ENCODE measurements at places on chromosomes 1 and 21. TPM values are rescaled to one million over a fixed set of nuclear protein-coding genes. Genes with fewer than 3 reads are reported as not detected.
A peak's percentile ranks its signal among the peaks of the same experiment; 100 is the strongest.

DNA sequence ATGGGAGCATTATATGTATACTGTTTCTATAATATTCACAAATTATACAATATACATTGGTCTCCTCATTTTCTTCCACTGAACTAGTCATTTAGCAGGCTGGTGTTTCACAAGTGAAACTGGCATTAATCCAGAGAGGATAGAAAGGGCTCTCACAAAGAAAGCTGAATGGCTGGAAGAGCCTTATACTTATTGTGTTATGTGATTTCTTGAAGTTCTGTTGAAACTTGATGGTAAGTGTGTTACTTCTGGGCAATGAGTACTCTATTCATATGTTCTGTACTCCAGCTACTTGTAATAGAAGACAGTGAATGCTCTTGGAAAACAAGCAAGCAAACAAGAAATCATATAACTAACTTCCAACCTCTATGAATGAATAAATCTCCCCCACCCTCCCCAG, 14.9 kb downstream of the STX12 start:
- DNase-seq: no peak

DNA sequence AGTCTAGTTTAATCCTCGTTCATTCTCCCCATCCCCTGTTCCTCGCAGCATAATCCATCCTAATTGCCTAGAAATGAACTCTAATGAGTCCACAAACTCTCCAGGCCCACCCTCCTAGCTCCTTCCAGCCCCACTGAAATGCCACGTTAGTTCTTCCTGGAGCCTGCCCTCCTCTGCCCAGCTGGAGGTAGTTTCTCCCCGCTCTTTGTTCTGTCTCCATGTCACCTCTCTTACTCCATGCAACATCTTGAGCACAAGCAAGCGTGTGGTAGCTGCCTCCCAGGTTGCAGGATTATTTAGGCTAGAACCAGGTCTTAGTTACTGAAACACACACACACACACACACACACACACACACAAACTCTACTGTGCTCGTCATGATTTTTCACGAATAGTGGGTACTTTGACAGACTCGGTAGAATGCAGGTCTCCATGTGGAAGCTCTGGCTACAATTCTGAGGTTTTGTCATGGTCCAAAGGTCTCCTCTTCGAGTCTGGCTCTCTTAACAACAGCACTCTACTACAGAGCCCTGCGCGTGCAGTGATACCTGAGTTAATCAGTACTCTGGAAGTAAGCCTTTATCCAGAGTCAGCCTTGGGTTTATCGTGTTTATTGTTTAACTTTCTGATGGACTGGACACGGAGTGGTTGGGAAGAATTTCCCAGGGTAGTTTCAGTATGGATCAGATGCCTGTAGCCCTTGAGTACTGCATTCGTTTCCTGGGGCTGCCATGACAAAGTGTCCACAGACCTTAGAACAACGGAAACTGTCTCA, 27.5 kb downstream of the HUNK start:
- DNase-seq: no peak

DNA sequence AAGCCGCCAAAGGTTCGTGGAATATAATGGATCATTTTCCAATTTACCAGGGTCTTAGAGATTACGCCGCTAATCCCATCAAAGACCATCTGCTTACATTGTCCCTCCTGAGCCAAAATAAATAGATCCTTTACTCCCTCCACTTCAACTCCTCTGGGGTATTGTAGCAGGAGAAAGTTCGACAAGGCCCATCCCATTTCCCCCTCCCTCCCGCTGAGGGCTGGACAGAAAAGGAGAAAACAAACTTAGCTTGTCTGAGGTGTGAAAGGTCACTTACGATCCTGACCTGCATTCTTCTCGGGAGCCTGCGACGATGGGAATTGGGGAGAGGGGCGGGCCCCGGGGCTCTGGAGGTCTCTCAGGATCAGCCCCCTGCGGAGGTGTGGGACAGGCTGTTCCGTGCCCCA, 60.8 kb downstream of the MEF2D start:
- no peak for DNase-seq

- DNase-seq: no peak
Measured at GRCh38 chr1:18090636-18091035, 17.0 kb upstream of the IGSF21 start.

DNA sequence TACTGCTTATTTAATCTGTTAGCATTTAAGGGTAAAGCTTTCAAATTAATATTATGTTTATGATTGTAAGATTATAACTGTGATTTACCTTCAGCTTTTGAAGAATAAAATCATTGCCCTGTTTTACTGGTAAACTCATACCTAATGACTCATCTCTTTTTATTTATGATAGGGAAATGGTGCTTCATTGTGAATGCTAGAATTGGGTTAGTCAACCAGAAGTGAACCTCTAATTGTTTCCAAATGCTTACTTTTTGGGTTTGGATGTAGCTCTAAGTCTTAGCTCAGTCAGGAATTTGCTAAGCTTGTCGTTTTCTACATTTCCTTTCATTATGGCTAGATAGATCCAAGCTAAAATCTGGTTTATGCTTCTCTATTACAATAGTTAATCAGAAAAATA, 59.4 kb downstream of the SLC30A7 start:
- DNase-seq: no peak

GNG4 gene
- total RNA-seq: not detected

DNA sequence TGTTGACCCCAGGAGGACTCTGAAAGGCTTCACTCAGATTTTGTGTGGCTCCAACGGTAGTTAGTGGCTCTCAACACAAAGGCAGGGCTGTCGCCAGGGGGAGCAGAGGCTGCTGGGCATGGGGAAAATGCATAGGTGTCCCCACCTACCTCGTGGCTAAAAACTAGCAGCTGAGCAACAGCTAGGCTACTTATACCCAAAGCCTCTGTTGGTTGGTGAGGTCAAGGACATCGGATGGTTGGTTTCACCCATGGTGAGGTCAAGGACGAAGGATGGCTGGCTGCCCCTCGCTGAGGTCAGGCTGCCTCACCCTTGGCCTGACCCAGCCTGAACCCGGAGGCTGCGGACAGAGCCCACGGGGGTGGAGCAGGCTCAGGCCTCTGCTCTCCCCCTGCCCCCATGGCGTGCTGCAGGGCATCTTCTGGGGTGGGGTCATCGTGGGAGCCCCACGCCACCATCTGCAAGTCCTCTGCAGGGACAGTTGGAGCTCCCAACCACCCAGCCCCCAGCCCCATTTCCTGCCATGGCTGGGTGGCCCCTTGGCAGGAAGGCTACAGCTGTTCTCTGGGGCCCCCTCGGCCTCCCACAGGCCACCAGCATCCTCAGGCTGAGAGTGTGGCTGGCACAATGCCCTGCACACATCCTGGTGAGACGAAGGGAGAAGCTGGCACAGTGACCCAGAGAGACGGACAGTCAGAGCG, 8.5 kb upstream of the GNB1 start:
- DNase-seq: no peak

GRCh38 chr1:227066999-227067398, 126.9 kb downstream of the COQ8A start:
- no peak for DNase-seq

GRCh38 chr1:25944986-25945385, 38.8 kb upstream of the STMN1 start:
- DNase-seq: no peak

LCE2C gene
- total RNA-seq: not detected

DNA sequence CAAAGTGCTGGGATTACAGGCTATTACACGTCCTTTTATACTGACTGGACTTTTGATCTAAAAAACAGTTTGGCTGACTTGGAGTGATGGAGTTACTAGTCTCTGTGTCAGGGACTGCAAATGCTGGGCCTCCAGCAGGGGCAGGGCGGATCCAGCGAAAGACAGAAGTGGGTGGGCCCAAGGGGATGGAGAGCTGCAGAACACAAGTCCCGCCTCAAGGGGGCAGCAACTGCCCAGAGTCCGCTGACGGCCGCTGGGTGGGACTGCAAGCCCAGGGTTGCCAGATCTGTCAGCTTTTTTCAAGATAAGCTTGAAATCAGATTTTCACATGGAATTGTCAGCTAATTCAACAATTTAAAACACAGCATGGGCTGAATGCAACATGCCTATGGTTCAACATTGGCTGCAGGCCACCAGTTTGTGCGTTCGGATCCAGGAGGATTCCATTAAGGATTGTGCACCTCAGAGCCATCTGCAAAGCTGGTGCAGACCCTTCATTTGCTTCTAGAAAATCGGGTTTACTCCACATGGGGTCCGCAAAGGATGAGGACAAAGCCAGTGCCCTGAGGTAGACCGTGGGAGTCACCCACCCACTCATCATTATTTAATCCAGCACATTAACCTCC, 10.7 kb downstream of the STMN1 start:
- DNase-seq: peak; percentile 74

LCE3E gene
- not detected for total RNA-seq

DNA sequence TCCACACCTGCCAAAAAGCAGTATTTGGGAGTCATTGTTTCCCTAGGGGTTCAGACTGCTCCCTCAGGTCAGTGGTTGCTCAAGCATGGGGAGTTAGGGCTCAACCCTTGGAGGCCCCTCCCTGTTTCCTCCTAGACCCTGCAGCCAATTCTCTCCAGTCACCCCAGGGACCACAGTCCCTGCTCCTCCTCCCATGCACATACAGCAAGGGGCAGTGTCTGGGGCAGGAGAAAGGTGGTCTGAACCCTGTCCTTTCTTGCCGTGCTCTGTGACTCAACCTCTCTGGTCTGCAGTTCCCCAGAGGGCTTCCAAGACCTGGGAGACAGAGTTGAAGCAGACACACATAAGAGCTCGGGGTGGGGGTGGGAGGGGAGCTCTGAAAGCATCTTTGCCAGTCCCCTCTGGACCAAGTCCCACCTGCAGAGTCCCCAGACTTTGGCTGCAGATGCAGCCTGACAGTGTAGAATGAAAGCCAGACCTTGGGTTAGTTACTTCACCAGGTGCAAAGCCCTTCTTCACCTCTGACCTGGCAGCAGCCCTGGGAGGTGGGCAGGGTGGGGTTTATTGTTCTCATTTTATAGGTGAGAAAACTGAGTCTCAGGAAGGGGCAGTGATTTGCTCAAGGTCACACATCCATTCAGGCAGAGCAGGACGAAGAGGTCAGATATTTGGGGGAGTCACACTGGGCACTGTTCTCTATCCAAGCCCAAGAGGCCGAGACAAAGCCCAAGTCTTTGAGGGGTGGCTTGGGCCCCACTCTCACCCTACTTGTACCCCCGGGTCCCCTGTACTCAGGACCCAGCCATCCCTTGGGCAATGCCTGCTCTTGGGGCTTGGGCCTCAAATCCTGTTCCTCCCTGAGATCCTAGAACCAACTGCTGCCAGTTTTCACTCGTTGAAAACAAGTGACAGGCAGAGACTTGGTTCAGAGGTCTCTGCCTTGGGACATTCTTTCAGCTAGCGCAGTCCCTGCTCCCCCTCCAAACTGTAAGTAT, 748 bp downstream of the PDZK1IP1 start:
- DNase-seq: no peak

DNA sequence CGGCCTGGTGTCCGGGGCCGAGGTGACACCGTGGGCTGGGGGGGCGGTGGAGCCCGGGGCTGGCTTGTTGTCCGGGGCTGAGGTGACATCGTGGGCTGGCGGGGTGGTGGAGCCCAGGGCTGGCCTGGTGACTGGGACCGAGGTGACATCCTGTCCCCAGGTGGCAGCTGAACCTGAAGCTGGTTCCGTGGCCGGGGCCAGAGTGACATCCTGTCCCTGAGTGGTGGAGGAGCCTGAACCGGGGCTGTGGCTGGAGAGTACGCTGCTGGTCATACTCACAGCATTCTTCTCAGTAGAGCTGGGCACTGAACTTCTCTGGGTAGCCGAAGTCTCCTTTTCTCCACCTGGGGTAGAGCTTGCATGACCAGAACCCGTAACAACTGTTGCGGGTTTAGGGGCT, 15.8 kb downstream of the THBS3 start:
- DNase-seq: no peak

CATSPERE gene
- total RNA-seq: 0.24 TPM

GRCh38 chr1:102872526-102872925, 235.8 kb downstream of the COL11A1 start:
- DNase-seq: no peak

LINGO4 gene
- total RNA-seq: 0.19 TPM

ST6GALNAC5 gene
- total RNA-seq: 0.44 TPM

DNA sequence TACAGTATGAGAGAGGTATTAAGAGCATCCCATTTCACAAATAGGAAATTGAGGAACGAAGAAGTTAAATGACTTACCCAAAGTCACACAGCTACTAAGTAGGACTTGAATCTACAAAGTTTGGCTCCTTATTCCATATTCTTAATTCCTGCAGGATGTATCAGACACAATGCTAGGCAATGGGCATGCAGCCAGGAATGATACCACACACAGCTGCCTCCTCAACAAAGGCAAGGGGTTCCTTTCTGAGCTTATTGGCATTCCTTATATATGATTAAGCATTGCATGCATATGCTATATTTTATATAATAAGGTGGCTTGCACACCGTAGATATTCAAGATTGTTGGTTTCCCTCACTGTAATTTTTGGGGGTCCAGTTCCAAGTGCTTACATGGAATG, 34.2 kb upstream of the JUN start:
- no peak for DNase-seq

- no peak for DNase-seq
Measured at GRCh38 chr1:218090459-218090858, 194.6 kb upstream of the RRP15 start.

ZNF684 gene
- total RNA-seq: 4.9 TPM

PLXNA2 gene
- total RNA-seq: 28.1 TPM

PLA2G4A gene
- total RNA-seq: 11.0 TPM

DNA sequence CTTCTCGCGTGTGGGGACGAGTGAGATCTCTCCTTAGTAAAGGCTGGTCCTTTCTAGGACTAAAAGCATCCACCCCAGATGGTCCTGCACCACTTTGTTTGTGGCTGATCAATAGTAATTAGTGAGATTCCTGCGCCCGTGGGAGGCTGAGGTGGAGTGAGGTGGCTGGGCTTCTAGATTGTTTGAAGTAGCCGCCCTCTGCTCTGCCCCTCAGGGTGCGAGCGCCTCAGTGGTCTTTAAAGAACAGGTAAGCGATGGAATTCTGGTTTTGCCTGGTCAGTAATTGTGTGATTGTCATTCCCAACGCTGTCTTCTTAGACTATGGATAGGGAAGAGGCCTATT, 20.7 kb downstream of the PEX14 start:
- no peak for DNase-seq

DNA sequence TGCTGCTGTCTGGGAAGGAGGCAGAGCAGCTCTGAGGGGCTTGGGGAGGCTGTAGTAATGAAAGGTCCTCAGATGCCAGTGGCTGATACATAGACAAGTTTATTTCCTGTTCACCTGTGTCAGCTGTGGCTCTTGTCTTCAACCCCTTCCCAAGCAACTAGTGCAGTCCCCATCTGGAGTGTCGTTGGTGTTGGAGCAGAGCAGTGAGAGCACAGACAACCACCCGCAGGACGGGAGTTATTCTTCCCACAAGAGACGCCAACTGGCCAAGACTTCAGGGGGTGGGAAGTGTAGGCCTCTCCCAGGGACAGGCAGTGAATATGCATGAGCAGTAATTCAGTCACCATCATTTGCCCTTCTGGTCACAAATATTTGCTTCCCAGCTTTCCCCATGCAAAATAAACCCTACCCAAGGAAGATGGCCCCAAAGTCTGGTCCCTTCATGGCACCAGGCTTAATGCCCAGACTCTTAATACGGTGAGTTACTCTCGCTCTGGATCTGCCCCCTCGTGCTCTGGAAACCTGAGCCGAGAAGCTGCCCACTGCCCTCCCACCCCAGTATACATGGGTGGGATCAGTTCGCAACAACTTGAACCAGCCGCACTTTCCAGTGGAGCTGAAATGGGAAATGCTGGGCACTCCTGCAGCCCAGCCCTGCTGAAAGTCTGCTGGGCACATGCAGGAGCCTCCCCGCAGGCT, 153.5 kb upstream of the COL6A1 start:
- no peak for DNase-seq

KIF26B gene
- 0.96 TPM for total RNA-seq

GRCh38 chr1:177024623-177025022, 139.9 kb downstream of the ASTN1 start:
- no peak for DNase-seq
